ENCODE measurements at places on chromosomes 13 and 19.

GRCh38 chr19:39303373-39304184, 7.4 kb downstream of the IFNL1 start:
- no peak for DNase-seq

- DNase-seq = no peak
Observed at GRCh38 chr19:33849551-33850147, 53.0 kb downstream of the KCTD15 start.

DNA sequence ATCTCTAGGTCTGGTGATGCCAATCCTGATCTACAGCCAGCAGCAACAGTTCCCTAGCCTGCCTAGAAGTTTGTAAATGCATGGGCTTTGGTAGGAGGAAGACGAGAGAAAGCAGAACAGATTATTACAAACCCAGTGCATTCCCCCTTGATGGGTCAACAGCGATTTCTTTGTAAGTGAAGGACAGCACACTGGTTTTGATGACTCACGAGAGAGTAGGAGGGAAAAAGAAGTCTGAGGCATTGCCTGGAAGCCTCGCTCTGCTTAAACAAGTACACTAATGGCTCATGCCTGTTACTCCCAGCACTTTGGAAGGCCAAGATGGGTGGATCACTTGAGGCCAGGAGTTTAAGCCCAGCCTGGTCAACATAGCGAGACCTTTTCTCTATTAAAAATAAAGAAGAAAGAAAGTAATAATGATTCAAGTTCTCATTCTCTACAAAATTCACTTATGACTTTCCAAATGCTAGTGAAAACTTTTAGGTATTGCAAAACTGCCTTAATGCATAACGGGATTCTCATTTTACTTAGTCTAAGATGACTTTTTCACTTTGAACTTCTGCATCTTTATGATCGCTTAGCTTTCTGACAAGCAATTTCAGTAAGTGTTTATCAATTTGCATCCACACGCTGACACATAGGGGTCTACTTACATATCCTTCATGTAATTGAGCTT, 47.7 kb upstream of the USPL1 start:
- DNase-seq = no peak

DNA sequence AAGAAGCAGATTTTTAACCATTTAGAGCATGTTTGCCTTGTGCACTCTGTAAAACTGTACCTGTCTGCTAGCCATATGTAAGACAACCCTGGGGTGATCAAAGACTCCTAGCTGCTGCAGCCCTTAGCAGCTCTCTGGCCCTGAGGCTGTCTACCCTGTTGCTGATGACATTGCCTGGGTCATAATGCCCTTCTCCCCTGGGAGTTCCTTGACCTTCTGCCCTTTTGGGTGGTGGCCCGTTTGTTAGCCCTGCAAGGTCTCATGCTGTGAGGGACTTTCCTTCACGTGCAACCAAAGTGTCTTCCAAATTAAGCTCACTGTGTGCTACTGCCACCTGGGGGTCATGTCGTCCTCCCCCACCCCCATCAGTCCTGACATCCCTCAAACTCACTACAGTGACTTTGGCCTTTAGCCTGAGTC, 7.4 kb downstream of the GPC6 start:
- no peak for DNase-seq

- DNase-seq = no peak
Observed at GRCh38 chr19:29193155-29193554, 19.8 kb downstream of the UQCRFS1 start.

DNA sequence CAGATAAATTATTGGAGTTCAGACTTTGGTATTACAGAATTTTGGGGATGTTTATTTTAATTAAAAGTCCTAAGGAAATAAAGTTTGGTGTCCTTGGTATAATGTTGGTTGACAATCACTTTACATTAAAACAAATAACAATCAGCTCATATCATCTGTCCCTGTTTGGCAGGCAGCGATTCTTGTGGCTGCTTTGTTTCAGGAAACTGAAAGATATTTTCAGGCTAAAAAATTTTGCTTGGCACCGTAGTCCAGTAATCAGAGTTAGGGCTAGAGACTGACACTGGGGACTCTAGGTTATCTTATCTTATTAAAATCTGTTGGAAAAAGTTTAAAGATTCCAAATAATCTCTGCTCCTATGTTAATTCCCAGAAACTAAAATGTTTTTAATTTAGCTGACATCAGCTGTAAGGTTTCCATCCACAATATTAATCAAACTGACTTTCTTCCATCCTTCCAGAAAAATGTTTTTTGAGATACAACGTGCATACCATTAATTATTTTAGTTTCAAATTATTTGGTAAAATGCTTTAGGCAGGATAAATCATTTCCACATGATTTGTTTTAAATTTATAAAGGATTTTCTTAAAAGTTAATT, 97.6 kb downstream of the ZIC5 start:
- no peak for DNase-seq

DNA sequence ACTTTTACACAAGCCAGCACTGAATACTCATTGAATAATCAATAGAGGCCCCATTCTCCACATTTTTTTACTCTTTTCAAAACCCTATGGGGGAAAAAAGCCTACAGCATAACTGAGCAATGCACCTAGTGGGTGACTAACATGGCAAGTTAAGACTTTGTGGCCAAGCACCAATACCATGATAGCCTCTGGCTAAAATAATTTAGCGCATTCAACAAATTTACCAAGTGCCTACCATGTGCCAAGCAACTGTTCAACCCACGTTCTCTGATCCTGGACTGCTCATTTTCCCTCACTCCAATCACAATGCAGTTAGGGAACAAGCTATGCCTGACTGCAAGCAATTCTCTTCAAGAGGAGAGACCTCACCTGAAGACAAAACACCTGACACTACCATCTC, 3.0 kb downstream of the ANKRD10 start:
- DNase-seq = no peak

DNA sequence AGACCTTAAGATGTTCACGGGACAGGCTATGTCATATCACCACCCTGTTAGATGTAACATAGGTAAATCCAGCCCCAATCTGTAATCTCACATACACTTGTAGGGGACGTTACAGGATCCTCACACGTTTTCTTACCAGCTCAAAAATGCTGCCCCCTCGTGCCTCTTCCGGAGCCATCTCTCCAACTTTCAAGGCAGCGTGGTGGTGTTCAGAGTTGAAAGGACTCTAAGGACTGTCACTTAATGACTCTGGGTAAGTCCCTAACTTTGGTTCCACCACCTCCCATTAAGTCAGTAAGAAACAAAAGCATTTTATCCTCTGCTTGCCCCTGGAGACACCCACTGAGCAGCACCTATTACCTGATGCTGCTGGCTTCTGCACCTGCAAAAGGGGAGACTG, 4.4 kb downstream of the MED26 start:
- DNase-seq = no peak

- no peak for DNase-seq
Observed at GRCh38 chr13:113532156-113532806, 41.8 kb upstream of the DCUN1D2 start.

DNA sequence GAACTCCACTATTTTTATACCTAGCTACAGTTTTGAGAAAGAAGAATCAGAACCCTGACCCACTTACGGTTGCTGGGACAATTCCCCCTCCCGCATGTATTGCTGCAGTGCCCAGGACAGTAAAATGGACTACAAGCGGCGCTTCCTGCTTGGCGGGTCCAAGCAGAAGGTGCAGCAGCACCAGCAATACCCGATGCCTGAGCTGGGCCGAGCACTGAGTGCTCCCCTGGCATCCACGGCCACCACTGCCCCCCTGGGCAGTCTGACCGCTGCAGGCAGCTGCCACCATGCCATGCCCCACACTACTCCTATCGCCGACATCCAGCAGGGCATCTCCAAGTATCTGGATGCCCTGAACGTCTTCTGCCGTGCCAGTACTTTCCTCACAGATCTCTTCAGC, 46.0 kb downstream of the GARRE1 start:
- no peak for DNase-seq

GRCh38 chr13:83024955-83025594, 857.2 kb downstream of the SLITRK1 start:
- DNase-seq = no peak

- DNase-seq = no peak
Observed at GRCh38 chr13:110015253-110015652, 228.9 kb upstream of the IRS2 start.

Data from naive thymus-derived CD8-positive, alpha-beta T cell (primary cell).